ENCODE measurements at places on chromosomes 2 and 18. TPM values are rescaled to one million over a fixed set of nuclear protein-coding genes. Genes with fewer than 3 reads are reported as not detected.

The ANKRD29 gene
- 0.39 TPM for polyA plus RNA-seq

DNA sequence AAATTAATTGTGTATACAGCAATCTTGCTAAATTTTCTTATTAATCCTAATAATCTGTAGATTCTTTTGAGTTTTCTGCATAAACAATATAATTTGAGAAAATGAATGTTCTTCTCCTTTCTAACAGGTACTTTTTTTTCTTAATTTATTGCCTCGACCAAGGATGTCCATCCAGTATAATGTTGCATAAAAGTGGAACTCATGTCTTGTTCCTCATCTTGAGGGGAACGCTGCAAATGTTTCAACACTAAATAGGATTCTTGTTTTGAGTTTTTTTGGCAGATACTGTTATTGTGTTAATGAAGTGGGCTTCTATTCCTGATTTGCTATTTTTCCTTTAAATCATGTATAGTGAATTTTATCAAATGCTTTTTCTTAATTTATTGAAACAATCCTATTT lies 244.4 kb upstream of the REV1 start:
- H3K4me3 ChIP-seq, result no peak overlapping the region
- no peak for DNase-seq
- no peaks in the 10 kb centered on the region for H3K27me3 ChIP-seq
- no peaks in the 10 kb centered on the region for H3K4me1 ChIP-seq
- H3K36me3 ChIP-seq, result no peaks in the 10 kb centered on the region

GRCh38 chr2:64019975-64020528 lies 824 bp upstream of the VPS54 start:
- H3K36me3 ChIP-seq, result no peaks in the 10 kb centered on the region
- H3K27me3 ChIP-seq, result no peaks in the 10 kb centered on the region
- H3K4me3 ChIP-seq, result no peak overlapping the region
- peak overlapping the region; percentile 95 for H3K27ac ChIP-seq
- H3K4me1 ChIP-seq, result peaks cover 18% of the 10 kb centered on the region
- no peak for DNase-seq

The UGT1A8 gene
- 0.48 TPM for polyA plus RNA-seq

DNA sequence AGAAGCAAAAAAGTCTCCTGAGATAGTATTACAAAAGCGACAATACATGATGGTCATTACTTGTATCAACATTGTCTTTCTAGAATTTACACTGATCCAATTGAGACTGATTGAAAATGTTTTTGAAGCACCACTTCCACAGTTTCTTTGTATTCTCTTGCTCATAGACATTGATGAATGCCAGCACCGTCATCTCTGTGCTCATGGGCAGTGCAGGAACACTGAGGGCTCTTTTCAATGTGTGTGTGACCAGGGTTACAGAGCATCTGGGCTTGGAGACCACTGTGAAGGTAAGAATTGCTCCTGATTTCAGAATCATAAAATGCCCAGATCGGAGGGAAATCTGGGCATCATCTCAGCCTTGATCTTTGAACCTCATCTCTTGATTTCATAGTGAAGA lies 175.1 kb upstream of the RASGRP3 start:
- H3K4me3 ChIP-seq, result no peak overlapping the region
- H3K36me3 ChIP-seq, result peaks cover 7% of the 10 kb centered on the region
- H3K4me1 ChIP-seq, result no peaks in the 10 kb centered on the region
- DNase-seq, result no peak
- H3K27ac ChIP-seq, result no peak overlapping the region

The TEKT4 gene
- polyA plus RNA-seq, result not detected

The FAM237A gene
- polyA plus RNA-seq, result not detected

DNA sequence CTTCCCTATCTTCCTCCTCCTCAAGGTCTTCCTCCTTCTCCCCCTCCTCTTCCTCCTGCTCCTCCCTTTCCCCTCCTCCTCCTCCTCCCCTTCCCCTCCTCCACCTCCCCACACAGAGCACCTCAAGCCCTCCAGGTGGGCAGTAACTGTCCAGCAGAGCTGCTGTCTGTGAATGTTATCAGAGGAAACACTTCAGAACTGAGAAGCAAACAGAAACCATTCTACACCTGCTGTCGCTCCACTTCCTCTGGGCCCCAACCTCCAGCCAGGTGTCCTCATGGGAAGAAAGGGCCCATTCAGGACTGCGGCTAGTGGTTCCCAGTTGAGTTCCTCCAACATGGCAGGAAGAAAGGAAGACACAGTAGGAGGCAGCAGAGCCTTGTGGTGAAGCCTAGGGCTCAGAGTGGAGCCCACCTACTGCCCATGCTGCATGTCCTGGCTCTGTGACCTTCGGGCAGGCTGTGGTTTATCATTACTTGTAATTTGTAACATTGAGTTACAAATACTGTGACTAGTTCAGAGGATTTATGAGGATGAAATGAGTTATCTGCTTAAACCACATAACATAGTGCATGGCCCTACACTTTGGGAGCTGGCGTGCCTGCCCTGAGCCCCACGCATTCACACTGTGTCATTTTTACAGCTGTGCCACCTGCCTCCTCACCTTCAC lies 165.9 kb upstream of the ID2 start:
- DNase-seq, result no peak
- no peaks in the 10 kb centered on the region for H3K4me1 ChIP-seq
- H3K36me3 ChIP-seq, result no peaks in the 10 kb centered on the region
- no peak overlapping the region for H3K27ac ChIP-seq
- no peaks in the 10 kb centered on the region for H3K27me3 ChIP-seq

DNA sequence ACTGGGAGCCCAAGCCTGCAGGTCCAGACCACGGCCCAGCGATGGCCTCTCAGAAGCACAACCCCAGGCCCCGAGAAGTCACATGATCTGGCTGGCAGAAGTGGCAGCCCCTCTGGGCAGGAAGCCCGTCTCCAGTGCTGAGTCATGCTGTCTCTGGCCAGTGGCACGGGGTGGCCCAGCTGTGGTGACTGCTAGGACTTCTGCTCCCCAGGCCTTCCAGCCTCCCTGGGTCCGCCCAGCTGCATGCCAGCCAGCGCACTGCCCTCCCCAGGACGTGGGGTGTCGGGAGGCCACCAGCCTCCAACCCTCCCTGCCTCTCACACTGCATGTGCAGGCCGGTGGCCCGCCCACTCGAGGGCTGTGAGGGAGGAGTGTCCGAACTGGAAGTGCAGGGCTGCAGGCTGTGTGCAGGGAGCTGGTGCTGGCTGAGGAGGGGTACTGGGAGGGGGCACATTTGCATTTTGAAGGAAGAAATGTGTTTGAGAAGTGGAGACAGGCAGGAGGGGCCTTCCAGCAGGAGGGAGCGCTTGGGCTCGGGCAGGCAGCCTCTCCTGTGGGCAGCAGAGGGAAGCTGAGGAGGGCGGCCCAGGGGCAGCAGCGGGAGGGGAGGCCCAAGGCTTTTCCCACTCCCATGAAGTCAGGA lies 17.0 kb upstream of the HPCAL1 start:
- H3K27me3 ChIP-seq, result no peaks in the 10 kb centered on the region
- H3K4me3 ChIP-seq, result no peak overlapping the region
- no peak for DNase-seq
- H3K27ac ChIP-seq, result peak overlapping the region; percentile 79
- H3K4me1 ChIP-seq, result peaks cover 49% of the 10 kb centered on the region

- peaks cover 10% of the 10 kb centered on the region for H3K4me1 ChIP-seq
- no peak within 1 kb of the TSS for H3K27ac ChIP-seq
- H3K4me3 ChIP-seq, result peak within 1 kb of the TSS; percentile 52
- no peaks in the 10 kb centered on the region for H3K27me3 ChIP-seq
- no peaks in the 10 kb centered on the region for H3K36me3 ChIP-seq
Observed at GRCh38 chr2:20012282-20013125, at the start of gene MATN3. Gene MATN3, minus strand, starts transcription at chr2:20012668. Its CDS starts 37 bp downstream, at chr2:20012631.

The SGPP2 gene
- polyA plus RNA-seq, result 0.31 TPM

GRCh38 chr2:209570194-209570593 lies 146.3 kb downstream of the MAP2 start:
- H3K4me3 ChIP-seq, result no peak overlapping the region
- no peaks in the 10 kb centered on the region for H3K27me3 ChIP-seq
- no peaks in the 10 kb centered on the region for H3K36me3 ChIP-seq
- no peak overlapping the region for H3K27ac ChIP-seq

DNA sequence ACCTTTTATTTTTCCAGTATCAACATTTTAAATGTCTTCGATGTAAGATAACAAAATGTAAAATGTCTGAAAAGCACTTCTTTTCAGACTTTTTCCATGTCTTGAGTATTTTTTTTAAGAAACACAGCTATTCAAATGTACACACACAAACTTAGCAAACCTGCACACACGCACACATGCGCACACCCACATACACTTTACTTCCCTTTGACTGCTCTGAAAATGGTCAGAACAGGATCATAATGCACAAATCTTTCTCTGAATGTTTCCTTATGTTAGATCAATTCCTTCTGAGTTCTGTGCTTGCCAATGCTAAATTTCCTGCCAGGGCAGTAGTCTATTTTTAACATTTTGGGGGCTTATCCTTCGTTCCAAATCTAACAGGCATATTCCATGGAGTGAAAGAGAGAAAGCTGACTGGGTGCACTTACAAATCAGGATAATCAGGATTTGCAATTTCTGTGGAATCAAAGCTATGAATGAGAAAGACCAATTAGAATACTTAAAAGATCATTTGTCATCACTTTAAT lies 136.3 kb downstream of the ZEB2 start:
- H3K36me3 ChIP-seq, result no peaks in the 10 kb centered on the region
- no peak overlapping the region for H3K4me3 ChIP-seq
- H3K27me3 ChIP-seq, result no peaks in the 10 kb centered on the region
- H3K4me1 ChIP-seq, result no peaks in the 10 kb centered on the region

DNA sequence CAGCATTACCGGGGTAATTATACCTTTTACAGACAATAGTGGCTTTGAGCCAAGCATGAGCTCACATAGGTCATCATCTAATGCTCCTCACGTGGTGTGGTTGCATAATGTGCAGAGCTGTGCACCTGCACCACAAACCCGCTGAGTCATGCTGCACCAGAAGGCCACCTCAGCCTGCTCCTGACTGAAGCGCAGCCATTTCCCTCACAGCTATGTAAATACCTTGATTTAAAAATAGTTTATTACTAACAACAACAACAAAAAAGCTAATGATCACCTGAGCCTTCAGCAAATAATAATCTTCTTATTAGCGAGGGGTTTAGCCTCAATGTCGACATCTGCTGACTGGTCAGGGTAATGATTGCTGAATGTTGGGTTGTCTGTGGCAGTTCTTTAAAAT lies 238.8 kb downstream of the MBD5 start:
- no peak overlapping the region for H3K27ac ChIP-seq
- H3K27me3 ChIP-seq, result no peaks in the 10 kb centered on the region
- DNase-seq, result no peak
- H3K4me3 ChIP-seq, result no peak overlapping the region

- no peak overlapping the region for H3K27ac ChIP-seq
- no peaks in the 10 kb centered on the region for H3K4me1 ChIP-seq
- no peak for DNase-seq
- no peaks in the 10 kb centered on the region for H3K27me3 ChIP-seq
- no peak overlapping the region for H3K4me3 ChIP-seq
- H3K36me3 ChIP-seq, result no peaks in the 10 kb centered on the region
Observed at GRCh38 chr2:216934151-216934550, 74.3 kb upstream of the TNP1 start.

The PPP3R1 gene
- 14.1 TPM for polyA plus RNA-seq

DNA sequence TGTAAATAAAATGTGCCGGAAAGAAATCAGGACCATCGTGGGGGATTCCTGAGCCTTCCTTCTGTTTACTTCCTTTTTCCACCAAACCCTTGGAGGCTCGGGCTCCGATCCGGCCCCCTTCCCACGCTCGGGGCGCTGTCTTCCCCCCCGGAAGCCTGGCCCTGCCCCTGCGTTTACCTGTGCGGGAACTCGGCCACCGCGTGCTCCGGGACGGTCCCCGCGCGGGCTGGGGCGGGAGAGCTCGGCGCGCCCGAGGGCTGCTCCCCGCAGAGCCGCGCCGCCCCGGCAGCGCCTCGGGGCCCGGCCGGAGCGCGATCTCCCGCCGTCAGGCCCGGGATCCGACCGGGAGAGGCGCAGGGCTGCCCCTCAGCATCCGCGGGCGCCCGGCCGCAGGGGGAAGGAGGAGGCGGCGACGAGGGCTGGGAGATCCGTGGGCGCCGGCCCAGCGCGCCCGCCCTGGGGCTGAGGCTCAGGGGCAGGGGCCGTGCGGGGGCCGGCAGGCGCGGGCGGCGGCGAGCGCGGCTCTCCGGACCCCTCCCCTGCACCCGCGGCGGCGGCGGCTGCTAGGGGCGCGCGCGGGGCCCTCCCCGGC lies 435 bp downstream of the ADCY3 start:
- no peaks in the 10 kb centered on the region for H3K36me3 ChIP-seq
- H3K27ac ChIP-seq, result peak overlapping the region; percentile 18
- peaks cover 3% of the 10 kb centered on the region for H3K27me3 ChIP-seq
- H3K4me3 ChIP-seq, result peak overlapping the region; percentile 73
- DNase-seq, result no peak

The MERTK gene
- 6.3 TPM for polyA plus RNA-seq

DNA sequence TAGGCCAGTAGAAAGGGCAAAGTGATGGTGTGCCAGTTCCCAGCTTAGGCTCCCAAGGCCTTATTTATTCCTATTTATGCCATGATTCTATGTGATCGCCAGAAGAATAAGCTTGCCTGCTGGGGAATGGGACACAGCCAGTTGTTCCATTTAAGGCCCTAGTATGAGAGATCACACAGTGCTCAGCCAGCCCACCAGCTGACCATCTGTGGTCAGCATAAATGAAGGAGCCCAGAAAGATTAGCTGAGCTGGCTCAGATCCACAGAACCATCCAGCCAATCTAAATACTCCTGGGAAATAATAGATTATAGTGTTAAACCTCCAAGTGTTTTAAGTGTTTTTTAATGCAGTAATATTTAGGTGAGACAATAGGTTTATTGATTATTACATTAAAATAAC lies 12.6 kb upstream of the L3MBTL4 start:
- H3K4me1 ChIP-seq, result peaks cover 14% of the 10 kb centered on the region
- no peak overlapping the region for H3K27ac ChIP-seq
- no peak for DNase-seq
- no peaks in the 10 kb centered on the region for H3K27me3 ChIP-seq
- H3K4me3 ChIP-seq, result no peak overlapping the region

DNA sequence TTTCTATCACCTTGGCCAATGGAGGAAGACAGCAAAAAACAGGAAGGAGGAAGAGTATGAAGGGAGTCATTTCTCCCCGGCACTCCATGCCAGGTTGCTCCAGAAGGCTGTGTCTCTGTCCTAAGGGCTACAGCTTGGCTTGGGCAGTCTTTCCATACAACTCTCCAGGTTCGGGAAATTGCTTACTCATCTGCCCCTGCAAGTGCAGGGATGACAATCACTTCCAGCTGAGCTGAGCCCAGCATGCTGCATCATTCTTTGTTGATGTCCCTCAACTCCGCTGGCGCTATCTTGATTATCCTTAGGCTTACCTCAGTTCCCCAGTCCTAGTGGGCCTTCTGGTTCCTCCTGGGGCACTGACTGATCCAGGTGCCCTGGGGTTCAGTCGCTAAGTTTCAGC lies 86.9 kb upstream of the COPS8 start:
- H3K4me1 ChIP-seq, result no peaks in the 10 kb centered on the region
- H3K4me3 ChIP-seq, result no peak overlapping the region
- no peaks in the 10 kb centered on the region for H3K27me3 ChIP-seq
- H3K27ac ChIP-seq, result no peak overlapping the region
- no peak for DNase-seq
- no peaks in the 10 kb centered on the region for H3K36me3 ChIP-seq

GRCh38 chr2:70645733-70646419 lies 92.2 kb upstream of the TGFA start:
- DNase-seq, result no peak
- no peak overlapping the region for H3K4me3 ChIP-seq
- H3K4me1 ChIP-seq, result no peaks in the 10 kb centered on the region
- H3K36me3 ChIP-seq, result no peaks in the 10 kb centered on the region
- no peak overlapping the region for H3K27ac ChIP-seq

The TGFA gene
- 1.1 TPM for polyA plus RNA-seq

GRCh38 chr2:174840436-174840835 lies 76.2 kb upstream of the CHRNA1 start:
- H3K36me3 ChIP-seq, result no peaks in the 10 kb centered on the region
- no peak overlapping the region for H3K4me3 ChIP-seq
- H3K27ac ChIP-seq, result no peak overlapping the region
- H3K27me3 ChIP-seq, result no peaks in the 10 kb centered on the region
- no peak for DNase-seq
- H3K4me1 ChIP-seq, result no peaks in the 10 kb centered on the region

The GALNT3 gene
- polyA plus RNA-seq, result 0.92 TPM
